Sigmoid colon (tissue), 7 donors: ENCODE measurements at places on chromosomes 4 and X.

- DNase-seq: no peak
- H3K4me1 ChIP-seq: no peaks in the 10 kb centered on the region
- H3K36me3 ChIP-seq: no peaks in the 10 kb centered on the region
- H3K27ac ChIP-seq: no peak overlapping the region
- no peaks in the 10 kb centered on the region for H3K27me3 ChIP-seq
- no peak overlapping the region for H3K4me3 ChIP-seq
Observed at GRCh38 chr4:54428940-54429339, 199.8 kb downstream of the PDGFRA start.

DNA sequence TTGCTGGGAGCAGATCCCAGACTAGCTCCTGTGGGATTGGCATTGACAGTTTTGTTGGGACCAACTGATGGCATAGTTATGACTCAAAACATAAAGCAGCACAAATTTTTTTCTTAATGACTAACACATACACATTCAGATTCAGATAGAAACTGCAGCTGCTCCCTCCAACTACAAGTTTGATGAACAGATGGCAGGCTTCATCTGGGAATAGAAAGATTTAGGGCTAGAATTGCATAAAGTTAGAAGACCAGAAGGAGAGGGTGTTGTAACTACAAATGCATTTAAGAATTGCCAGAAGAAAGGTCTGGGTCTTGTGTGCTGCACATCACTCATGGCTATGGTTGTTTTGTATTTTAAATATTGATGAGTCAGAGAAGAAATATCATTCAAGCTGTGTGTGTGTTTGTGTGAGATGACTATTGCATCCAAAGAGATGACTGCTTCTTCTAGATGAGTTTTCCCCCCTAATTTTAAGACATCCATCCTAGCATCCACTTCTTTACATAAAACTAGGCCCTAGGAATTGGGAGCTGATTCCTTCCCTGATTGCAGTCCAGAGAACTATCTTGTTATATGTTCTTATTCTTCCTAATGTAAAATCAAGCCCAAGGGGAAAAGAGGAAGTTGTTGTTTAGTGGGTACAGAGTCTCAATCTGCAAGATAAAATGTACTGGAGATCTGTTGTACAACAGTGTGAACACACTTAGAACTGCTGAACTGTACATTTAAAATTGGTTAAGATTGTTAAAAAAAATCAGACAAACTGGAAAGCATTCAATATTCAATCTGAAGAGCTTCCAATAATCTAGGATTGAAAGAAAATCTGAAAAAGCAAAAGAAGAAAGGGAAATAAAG is 175.1 kb downstream of the PARM1 start:
- DNase-seq: no peak
- H3K27ac ChIP-seq: no peak overlapping the region
- no peaks in the 10 kb centered on the region for H3K27me3 ChIP-seq
- no peaks in the 10 kb centered on the region for H3K36me3 ChIP-seq

DNA sequence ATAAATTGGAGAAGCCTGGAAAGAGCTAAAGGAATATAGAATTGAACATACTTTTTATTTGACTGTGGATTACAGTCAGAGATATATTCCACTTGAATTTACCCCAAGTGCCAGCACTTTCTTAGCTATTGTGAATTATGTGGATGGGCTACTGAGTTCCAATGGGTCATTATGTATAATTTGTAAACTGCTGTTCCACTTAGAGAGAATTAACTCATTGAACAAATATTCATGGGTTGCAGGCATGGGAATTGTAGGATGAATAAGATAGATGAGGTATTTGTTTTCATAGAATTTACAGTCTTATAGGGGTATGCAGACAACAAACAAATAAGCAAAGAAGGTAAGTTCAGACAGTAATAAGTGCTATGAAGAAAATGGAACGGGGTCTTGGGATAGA is 195.7 kb downstream of the SHROOM3 start:
- no peak overlapping the region for H3K27ac ChIP-seq
- H3K4me3 ChIP-seq: no peak overlapping the region
- H3K27me3 ChIP-seq: no peaks in the 10 kb centered on the region
- H3K4me1 ChIP-seq: no peaks in the 10 kb centered on the region

- no peak for DNase-seq
- no peak overlapping the region for H3K27ac ChIP-seq
- no peaks in the 10 kb centered on the region for H3K4me1 ChIP-seq
- H3K27me3 ChIP-seq: no peaks in the 10 kb centered on the region
- H3K36me3 ChIP-seq: no peaks in the 10 kb centered on the region
- no peak overlapping the region for H3K4me3 ChIP-seq
Observed at GRCh38 chrX:97842468-97843199, 958.9 kb downstream of the RPA4 start.

GRCh38 chr4:103948244-103949018 is 228.6 kb upstream of the TACR3 start:
- no peaks in the 10 kb centered on the region for H3K27me3 ChIP-seq
- no peak overlapping the region for H3K4me3 ChIP-seq
- H3K4me1 ChIP-seq: no peaks in the 10 kb centered on the region
- DNase-seq: no peak
- H3K27ac ChIP-seq: no peak overlapping the region

DNA sequence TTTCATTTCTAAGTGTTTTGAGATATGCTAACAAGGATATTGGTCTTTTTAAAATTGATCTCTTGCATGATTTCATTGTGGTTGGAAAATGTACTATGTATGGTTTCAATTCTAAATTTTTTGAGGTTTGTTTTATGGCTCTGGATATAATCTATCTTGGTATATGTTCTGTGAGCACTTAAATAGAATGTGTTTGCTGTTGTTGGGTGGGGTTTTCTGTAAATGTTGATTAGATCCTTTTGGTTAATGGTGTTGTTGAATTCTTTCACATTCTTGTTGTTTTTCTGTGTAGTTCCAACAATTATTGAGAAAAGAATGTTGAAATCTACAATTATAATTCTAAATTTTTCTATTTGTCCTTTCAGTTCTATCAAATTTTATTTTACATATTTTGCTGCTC is 42.6 kb upstream of the GNRHR start:
- H3K27ac ChIP-seq: no peak overlapping the region
- no peaks in the 10 kb centered on the region for H3K27me3 ChIP-seq
- H3K4me1 ChIP-seq: no peaks in the 10 kb centered on the region
- DNase-seq: no peak
- no peak overlapping the region for H3K4me3 ChIP-seq

DNA sequence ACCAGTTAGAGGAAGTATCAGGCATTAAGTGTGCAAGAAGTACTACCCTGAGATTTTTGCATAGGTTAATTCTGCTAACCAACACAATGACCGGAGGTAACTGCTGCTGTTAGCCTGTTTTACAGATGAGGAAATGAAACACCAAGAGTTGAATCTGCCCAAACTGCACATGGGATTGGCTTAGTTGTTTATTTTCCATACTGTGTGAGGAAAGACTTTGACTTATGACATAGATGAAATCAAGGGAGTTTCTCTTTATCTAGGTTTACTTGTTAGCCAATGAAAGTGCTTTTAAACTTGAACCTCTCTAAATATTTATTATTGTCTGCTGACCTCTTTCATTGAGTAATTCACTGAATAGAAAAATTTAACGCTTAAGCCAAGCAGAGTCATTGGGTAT is 10.3 kb downstream of the GUCY1B1 start:
- no peak overlapping the region for H3K27ac ChIP-seq
- no peak for DNase-seq
- no peak overlapping the region for H3K4me3 ChIP-seq
- no peaks in the 10 kb centered on the region for H3K27me3 ChIP-seq
- H3K36me3 ChIP-seq: no peaks in the 10 kb centered on the region
